ENCODE measurements at places on chromosomes 2 and 18. TPM values are rescaled to one million over a fixed set of nuclear protein-coding genes. Genes with fewer than 3 reads are reported as not detected.

DNA sequence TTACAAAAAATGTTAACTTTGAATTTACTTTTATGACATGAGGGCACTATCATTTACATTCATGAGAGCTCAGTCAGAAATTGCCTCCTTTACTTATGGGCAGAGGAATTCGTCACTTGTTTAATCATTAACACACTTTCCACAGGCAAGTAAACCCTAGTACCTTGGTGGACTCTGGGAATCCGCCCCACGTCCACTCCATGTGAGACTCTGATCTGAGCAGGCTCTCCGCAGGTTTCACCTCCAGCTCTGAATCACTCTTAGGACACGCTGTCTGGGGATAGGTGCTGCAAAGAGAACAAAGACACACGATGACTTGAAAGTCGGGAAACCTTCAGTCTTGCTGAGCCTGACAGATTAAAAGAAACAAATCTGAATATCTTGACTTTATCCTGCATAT, 73.6 kb downstream of the LPIN2 start:
- no peak for DNase-seq

- DNase-seq, result no peak
Observed at GRCh38 chr2:20378341-20378740, 27.7 kb upstream of the PUM2 start.

GRCh38 chr2:238938401-238939055, 90.6 kb downstream of the TWIST2 start:
- DNase-seq, result no peak

Gene SATB2
- total RNA-seq, result 532 TPM

DNA sequence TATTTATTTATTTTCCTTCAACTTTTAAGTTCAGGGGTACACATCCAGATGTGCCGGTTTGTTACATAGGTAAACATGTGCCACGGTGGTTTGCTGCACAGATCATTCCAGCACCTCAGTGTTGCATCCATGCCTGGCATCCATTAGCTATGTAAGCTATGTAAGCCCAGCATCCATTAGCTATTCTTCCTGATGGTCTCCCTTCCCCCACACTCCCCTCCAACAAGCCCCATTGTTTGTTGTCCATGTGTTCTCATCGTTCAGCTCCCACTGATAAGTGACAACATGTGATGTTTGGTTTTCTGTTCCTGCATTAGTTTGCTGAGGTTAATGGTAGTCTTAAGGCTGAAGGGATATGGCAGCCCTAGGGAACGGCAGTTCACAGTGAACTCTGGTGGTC, 203.4 kb downstream of the CTNNA2 start:
- no peak for DNase-seq

Gene KIF5C
- total RNA-seq, result 379 TPM

Gene CDH19
- under 0.01 TPM for total RNA-seq

- DNase-seq, result no peak
Observed at GRCh38 chr2:73516033-73516432, 126.2 kb downstream of the NAT8 start.

DNA sequence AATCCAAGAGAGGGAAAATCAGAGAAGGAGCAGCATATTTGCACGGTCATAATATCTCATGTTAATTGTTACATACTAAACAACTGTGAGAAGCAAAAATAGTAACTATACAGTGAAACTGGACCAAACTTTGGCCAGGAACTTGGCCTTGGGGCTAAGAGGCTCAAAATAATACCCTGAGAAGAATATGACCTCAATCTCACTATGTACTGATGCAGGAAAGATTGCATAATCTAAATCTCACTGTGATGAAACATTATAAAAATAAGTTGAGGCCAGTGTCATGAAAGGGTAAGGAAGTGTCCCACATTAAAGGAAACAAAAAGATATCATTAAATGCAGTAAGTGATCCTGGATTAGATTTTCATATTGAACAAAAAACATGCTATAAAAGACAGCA, 36.5 kb downstream of the ZRANB3 start:
- DNase-seq, result no peak

Gene ANKRD23
- total RNA-seq, result 5.9 TPM

DNA sequence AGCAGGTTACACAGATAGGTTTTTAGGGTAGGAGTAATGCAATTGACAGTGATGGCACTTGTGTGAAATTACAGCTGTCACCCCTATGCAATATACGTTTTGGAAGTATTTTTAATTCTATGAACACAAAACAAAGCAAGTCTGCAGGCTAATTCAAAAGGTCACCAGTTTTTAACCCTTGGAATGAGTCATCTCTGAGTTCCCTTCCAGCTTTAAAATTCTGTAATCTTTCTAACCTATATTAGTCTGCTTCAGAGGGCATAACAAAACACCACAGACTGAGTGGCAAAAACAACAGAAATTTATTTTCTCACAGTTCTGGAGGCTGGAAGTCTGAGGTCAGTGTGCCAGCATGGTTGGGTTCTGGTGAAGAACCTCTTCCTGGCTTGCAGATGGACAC, 596.9 kb upstream of the HNMT start:
- no peak for DNase-seq

Gene RNF125
- total RNA-seq, result 1.1 TPM

- DNase-seq, result no peak
Observed at GRCh38 chr2:71336802-71337201, 5.2 kb downstream of the ZNF638 start.

- no peak for DNase-seq
Observed at GRCh38 chr18:63083555-63083954, 236.0 kb downstream of the BCL2 start.

Gene ANO7
- total RNA-seq, result 0.16 TPM

Gene FSHR
- total RNA-seq, result not detected

Gene MMADHC
- 137 TPM for total RNA-seq

DNA sequence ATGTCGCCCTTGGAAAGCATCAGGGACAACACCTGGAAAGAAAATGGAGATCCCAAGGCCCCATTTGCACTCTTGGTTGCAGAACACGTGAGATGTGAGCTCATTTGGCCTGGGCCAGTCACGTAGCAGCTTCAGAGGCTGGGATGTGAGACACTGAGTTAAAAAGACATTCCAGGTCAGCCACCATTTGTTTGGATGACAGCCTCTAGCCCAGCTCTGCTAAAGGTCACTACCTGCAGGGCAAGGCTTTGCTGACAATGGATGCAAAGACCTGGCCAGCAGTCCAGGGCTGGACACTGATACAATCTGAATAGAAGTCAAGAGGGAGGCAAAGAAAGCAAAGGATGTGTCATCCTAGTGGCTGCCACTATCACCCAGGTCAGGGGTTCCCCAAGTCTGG, 83.9 kb upstream of the LRPPRC start:
- DNase-seq, result no peak

DNA sequence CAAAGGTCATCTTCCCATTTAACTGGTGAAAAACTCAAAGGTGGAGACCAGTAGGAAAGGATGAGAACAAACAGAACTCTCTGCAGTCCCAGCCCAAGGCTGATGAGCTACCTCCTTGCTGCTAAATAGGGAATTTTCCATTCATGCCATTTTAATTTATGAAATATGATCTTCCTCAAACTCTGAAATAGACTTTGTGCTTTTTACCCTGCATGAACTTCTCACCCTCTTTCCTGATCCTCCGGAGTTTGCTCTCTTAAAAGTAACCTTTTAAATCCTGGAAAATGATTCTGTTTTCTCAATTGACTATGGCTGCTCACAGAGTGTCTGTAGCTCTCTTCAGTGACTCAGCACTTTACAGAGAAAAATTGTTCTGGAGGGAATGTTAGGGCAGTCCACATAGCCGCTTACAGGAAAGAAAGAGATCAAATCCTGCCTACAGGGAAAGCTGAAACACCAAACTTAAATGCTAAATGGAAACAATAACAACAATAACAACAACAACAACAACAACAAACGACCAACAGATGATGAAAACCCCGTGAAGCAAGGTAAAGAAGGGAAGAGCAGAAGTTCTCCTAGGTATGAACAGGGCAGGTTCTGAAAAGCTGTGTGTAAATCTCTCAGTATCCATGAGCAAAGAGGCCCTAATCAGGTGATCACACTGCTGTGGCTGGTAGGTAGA, 79.8 kb upstream of the SESTD1 start:
- no peak for DNase-seq

DNA sequence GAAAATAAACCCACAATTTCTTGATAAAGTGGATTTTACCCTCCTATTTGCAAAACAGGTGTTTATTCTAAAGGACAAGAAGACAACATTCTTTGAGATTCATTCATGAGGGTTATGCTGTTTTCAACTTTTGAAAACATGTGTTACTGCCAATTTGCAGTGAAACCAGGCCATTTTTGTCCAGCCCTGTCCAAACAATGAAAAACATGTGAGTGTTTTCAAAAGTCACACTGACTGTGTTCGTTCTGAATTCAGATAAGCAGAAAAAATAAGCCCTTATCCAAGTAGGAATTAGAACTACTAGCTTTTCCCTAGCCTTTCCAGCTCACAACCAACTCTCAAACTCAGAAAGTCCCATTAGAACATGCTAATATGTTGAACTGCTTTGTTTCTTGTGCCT, 148.1 kb upstream of the PID1 start:
- no peak for DNase-seq

DNA sequence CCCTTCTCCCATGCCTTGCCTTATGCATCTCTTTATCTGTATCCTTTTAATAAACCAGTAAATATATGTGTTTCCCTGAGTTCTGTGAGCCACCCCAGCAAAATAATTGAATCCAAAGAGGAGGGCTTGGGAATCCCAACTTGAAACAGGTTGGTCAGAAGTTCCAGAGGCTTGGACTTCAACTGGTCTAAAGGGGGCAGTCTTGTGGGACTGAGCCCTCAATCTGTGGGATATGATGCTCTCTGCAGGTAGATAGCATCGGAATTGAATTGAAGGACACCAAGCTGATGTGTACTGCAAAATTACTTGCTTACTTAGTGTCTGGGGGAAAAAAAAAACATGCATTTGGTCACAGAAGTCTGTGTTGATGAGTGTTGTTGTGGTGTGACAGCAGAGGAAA, 1033.5 kb upstream of the TMEFF2 start:
- no peak for DNase-seq

Gene DTNA
- total RNA-seq, result 54.9 TPM

DNA sequence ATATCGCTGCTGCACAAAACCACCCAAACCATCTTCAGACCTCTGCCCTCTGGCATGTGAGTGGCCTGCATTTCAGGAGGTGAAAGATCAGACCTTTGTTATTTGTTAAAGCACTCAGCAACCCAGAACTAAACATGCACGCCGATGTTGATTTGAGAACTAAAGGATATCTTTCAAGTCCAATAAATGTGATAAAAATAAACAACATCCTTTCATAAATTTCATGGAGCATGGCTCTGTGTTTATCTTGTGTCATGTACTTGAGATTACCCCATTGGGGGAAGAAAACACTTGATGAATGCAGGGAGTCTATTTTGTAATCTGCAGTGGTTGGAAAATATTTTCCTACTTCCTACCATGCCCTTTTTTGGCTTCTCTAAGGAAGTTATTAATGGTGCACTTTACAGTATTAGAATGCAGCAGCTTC, 70.8 kb upstream of the GATA6 start:
- DNase-seq, result no peak

Gene DCDC2C
- 0.62 TPM for total RNA-seq

- DNase-seq, result no peak
Observed at GRCh38 chr18:2143636-2144035, 427.7 kb downstream of the METTL4 start.

- no peak for DNase-seq
Observed at GRCh38 chr2:139946690-139947089, 1166.5 kb upstream of the NXPH2 start.

DNA sequence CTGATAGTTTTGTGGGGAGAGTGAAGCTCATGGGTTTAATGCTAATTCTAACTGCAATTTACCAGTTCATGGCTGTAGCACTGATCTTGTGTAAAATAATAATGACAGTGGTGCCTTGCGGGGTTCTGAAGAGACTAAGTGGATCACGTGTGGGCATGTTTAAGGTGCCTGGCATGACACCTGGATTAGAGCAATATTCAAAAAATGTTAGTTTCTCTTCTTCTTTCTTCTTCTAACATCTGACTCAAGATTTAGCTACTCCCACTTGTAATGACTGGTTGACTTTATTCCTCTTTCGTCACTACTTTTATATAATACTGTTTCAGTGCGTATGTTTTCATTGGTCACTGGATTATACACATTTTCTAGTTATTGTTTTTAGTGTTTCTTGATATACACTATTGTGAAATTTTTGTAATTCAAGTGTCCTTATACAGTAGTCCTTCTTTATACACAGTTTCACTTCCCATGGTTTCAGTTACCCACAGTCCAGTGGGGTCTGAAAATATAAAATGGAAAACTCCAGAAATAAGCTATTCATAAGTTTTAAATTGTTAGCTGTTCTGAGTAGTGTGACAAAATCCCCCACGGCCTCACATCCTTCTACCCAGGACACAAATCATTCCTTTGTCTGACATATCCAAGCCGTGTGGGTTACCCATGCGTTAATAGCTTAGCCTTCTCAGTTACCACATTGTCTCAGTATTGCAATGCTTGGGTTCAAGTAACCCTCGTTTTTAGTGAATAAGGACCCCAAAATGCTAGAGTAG, 662.2 kb upstream of the CNTNAP5 start:
- DNase-seq, result no peak

Gene SIX3
- total RNA-seq, result not detected

- DNase-seq, result no peak
Observed at GRCh38 chr18:44732599-44732998, 51.9 kb downstream of the SETBP1 start.

Gene NAT8
- total RNA-seq, result not detected

- DNase-seq, result no peak
Observed at GRCh38 chr2:133438848-133439564, 129.3 kb downstream of the NCKAP5 start.

GRCh38 chr2:202762556-202762955, 109.0 kb downstream of the ICA1L start:
- no peak for DNase-seq

GRCh38 chr2:223877721-223878410, 40.5 kb upstream of the AP1S3 start:
- DNase-seq, result no peak

Gene DHX57
- total RNA-seq, result 46.5 TPM

- no peak for DNase-seq
Observed at GRCh38 chr2:65228263-65228750, 676 bp downstream of the ACTR2 start.

Gene RAB6D
- total RNA-seq, result 0.62 TPM

DNA sequence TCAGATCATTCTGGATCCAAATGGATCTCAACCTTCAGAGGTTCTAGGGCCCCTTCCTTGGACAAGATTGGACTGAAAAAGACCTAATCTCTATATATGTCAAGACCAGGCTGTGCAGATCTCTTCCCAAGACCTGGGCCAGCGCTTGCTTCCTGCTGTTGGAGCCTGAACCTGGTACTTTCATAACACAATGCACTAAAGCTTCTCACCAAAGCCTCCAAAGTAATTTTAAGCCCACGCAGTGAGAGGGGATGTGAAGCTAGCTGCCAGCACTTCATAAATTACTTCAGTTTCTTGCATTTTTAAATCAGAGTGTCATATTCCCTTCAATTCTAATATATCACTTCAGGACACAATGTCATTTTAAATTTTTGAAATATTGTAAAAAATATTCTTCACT, 50.7 kb downstream of the LRRC30 start:
- no peak for DNase-seq
